ENCODE measurements at places on chromosomes 6 and 20.

GRCh38 chr6:125549202-125549884 lies 200.1 kb upstream of the HEY2 start:
- DNase-seq = no peak

- DNase-seq = no peak
These were observed 142.1 kb downstream of the DTNBP1 start for GRCh38 chr6:15520626-15521203.

DNA sequence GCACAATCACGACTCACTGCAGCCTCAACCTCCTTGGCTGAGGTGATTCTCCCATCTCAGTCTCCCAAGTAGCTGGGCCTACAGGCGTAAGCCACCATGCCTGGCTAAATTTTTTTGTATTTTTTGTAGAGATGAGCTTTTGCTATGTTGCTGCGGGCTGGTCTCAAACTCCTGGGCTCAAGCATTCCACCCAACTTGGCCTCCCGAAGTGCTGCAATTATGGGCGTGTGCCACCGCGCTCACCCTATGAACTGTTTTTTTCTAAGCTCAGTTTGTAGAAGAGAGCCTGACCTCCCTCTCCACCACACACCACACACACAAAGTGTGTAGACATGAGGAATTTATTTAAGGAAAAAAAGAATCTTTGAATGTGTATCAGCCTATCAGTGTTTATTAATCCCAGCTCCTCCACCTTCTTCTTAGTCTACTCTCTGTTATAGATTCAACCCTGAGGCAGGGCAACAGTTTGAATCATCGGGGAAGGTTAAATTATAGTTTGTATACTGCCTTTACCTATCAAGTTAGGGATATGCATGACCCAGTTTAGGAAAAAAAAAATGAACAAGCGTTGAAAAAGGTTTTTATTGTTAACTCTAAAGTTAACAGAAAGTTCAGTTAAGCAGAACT lies 74.1 kb downstream of the PLEKHG1 start:
- no peak for DNase-seq

DNA sequence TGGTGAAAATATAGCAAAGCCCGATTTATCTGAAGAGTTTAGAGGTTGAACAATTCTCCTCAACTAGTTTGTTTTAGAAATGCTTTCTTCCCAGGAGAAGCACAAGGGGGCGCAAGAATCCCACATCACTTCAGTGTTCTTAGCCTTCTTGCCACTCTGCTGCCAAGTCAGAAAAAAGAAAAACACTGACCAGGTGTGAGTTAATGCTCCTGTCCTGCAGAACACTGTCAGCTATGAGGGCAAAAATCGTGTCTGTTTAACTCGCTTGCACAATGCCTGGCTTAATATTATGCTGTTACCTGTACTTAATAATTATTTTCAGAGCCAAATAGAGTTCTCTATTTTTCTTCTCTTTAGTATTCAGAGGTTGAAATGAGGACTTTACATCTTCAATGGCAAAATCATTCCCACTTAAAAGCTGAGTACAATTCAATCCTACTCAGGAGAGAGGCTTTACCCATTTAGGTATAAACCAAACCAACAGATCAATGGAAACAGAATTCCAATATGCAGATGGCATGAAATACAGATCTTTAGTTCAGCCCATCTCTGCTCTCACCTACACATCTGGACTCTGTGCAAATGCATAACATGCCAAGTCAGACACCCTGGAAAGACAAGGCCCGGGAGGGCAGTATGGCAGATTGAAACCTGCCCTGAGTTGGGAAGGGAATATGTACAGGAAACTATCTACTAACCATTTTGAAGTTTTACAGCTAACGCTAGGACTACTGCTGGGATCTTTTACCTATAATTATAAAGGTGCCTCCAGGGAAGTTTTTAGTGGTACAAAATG lies 71.4 kb upstream of the TULP1 start:
- peak; percentile 60 for DNase-seq

DNA sequence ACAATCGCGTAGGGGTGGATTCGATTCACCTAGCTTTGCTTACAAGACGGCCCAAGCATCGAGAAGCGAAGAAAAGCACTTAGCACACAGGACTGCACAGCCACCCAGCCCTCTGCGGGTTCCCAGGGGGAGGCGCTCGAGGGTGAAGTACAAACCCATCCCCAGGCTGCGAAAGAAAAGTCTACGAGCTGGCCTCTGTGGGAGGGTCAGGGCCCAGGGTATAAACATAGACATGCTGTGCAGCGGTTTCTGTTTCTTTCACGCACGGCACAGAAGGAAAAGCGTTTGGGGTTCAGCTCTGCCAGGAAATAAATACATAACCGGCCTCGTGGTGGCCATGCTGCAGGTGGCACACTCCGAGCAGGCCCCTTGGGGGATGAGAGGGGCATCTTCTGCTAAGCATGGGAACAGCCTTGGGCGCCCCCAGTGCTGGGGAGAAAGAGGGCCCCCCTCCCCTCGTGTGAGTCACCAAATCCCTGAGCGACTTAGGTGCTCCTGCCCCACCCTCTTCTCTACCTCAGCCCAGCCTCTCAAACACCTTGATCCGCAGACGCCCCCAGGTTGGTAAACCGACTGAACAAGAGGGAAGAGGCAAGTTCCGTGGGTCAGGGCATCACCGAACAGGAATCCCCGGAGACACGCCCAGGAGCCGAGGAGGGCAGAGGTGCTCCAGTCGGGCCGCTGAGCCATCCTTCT lies 91.6 kb upstream of the RIPOR2 start:
- DNase-seq = peak; percentile 70

DNA sequence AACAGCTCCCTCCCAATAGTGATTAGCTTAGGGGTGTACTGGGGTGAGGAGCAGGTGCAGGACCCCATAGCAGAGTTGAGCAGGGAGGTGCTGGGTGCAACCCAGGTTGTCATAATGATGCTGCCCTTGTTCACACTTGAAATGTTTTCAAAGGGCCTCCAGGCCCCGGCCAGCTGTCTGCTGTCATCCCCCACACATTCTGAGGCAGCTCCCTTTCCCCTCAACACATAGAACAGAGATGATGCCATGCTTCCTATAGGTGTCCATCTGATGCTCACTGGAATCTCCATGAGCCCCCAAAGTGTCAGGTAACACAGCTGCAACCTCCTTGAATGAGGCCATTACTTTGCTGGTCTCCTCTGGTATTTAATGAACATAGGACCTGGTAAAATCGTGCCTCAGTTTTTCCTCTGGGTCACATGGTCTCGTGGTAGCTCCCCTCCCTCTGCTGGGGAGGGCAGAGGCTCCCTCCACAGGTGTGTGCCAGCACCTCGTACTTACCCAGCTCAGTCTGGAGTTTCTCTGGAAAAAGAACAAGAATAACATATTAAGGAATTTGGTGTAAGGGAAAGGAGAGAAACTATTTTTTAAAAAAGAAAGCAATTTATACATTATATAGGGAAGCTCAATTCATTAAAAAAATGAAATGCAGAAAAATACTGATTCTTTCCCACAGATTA lies 5.6 kb downstream of the BTNL2 start:
- DNase-seq = no peak
